ENCODE measurements at places on chromosomes 13 and 19.

DNA sequence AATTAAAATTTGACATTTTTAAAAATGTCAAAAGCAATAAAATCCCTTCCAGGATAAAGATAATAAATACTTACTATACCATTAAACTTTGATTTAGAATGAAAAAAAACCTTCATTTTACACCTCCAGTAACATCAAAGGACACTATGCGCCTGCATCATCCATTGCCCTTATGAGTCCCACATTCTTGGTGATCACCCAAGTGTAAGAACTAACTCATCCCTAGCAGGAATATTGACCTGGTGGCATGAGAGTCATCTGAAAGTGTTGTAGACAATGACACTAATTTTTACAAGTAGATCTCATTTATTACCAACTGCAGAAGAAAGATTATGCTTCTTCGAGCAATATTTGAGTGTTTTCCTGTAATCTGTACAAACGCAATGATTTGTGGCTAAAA is 1128.9 kb downstream of the EFNB2 start:
- no peak for DNase-seq

GRCh38 chr13:65915195-65915594 is 1314.9 kb downstream of the PCDH9 start:
- DNase-seq, result no peak

DNA sequence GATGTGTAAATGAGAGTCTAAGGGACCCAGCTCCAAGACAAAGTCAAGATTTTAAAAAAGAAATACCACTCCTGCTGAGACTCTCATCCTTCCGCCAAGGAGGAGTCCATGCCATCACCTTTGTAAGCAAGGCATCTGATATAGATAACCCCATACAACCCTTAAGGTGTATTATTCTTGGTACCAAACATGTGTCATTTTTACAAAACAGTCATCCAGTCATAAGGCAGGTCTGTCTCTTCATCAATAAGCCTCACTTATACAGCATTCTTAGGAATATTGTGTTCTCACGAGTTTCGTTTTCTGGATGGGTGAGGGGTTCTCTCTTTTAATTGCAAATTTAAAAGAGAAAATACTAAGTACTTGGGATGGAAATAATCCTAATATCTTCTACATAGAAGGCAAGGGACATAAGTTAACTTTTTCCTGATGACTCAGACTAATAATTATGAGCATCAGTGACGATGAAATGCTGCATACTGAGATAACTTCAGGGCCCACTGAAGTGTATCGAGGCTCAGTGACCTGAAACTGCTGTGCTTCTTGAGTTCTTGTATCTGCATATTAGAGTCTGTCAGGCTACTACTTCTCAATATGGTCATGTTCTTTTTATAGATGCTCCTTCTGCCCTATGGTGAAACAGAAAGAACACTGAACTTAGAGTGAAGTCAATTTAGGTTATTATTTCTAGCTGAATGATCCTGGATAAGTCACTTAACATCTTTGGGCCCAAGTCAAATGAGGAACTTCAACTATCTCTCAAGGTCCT is 166.6 kb downstream of the KLF12 start:
- DNase-seq, result no peak

DNA sequence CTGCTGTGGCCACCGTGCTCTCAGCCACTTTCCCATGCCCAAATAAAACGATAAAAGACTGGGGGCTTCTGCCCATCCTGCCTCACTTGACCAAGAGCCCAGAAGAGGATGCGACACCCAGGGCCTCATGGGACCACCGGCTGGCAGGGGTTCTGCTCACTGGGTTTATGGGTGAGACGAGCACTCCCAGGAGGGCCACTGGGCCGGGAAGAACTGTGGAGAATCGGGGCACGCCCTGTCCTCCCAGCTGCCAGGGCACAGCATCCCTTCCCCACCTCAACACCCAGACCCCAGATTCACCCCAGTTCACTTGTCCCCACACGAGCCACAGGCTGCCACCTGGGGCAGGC is 4.7 kb upstream of the F10 start:
- DNase-seq, result no peak

DNA sequence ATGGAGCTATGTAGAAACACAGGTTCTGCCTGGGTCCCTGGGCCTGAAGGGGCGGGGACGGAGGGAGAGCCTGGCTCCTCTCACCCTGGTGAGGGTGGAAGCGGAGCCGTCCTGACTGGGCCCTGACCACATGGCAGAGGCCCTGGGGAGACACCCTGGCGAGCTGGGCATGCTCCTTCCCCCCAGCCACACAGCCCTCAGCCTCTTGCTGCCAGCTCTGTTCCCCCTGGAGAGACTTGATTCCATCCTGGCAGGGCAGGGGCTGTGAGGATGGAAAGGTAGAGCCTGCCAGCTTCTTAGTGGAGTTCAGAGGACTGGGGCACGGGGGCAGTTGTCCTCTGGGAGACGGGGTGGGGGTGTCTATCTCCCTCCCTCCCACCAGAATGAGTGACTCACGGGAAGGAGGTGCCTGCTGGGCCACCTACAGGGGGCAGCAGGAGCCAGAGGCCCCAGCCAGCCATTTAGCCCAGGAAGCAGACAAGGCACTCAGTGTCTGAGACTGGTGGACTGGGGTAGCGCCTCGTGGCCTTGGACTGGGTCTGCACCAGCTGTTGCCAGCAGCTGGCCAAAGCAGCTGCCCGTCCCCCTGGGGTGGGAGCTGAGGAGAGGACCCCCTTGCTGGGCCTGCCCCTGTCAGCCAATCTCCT is 22.8 kb upstream of the RNF17 start:
- DNase-seq, result no peak

Data from stimulated activated CD8-positive, alpha-beta memory T cell treated with anti-CD3 and anti-CD28 coated beads, Interleukin-2, amount 100 ng/mL, for 48 hours (primary cell).